Kidney tubule cell (primary cell): ENCODE measurements at places on chromosomes 13 and 19.

DNA sequence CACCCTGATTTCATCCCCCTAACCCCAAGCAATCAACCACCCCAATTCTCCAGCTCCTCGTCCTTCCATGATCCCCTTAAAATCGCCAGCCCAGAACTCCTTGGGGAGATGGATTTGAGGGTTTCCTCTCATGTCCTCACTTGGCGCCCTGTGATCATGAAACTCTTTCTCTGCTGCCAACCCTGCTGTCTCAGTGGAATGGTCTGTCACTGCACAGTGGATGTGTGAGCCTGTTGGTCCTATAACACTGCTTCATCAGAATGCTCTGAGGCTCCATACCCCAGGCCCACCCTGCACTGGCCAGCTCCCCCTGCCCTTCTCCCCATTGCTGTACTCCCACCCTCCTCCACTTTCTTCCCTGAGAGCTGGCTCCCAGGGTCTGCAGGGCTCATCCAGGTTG is 12.6 kb upstream of the ZNF792 start:
- no peak for DNase-seq

GRCh38 chr13:33606692-33607091 is 211.3 kb upstream of the RFC3 start:
- DNase-seq, result no peak

DNA sequence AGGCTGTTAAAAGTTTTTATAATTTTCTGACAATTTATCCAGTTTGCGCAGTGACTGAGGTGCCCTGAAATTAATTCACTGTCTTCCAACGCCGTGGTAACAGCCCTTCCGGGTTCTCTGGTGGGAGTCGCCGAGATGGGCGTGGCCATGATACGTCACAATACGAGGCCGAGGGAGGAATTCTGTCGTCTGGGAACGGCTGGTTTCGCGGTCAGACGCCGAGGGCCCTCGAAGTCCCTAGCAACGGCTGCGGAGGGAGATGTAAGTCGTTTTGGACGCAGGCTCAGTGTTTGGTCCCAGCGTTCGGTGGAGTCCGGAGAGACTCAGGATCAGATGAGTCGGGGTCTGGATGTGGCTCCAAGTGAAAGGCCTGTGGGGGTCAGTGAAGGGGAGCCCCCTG is 21.7 kb downstream of the ZNF613 start:
- DNase-seq, result no peak

DNA sequence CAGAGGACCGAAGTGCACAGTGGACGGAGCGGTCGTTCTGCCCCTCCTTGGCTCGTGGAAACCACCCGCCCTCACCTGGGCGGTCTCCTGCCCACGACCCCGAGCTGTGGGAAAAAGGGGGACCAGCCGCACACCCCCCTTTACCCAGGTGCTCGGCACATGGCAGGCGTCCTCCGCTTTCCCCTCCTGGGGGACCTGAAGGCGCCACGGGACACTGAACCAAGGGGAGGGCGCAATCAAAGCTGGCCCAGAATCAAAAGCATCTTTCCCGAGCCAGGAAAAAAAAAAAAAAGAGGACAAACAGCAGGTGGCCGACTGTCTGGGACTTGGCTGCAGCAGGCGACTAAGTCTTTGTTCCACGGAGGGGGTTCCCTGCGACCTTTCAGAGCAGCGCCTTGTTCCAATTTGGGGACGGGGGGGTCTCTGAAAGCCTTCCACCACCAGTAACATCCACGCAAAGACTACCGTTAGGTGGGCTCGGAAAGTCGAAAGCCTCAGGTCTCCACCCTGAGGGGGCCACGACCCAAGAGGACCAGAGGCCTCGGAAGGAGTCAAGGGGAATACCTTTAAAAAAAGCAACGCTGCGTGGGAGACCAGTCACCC is 1.1 kb downstream of the MBD3 start:
- DNase-seq, result peak; percentile 28

DNA sequence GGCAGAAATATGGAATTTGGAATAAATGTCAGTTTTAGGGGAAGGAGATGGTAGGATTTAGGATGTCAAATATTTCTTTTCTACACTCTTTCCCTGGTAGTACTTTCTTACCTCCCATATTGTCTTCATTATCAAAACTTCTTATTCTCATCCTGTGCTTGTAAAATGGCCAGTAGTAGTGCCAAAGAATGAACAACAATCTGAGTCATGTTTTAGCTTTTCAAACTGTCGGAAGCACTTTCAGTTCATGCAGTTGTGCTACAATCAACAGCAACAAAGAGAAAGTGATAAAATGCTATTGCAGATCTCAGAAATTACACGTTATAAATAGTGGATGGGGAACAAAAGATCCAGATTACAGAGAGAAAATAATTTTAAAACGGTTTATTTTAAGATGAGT is 193.7 kb upstream of the RXFP2 start:
- no peak for DNase-seq

- no peak for DNase-seq
Measured at GRCh38 chr13:53112522-53112921, 83.9 kb downstream of the OLFM4 start.

- DNase-seq, result no peak
Measured at GRCh38 chr13:33377411-33377810, 91.9 kb upstream of the STARD13 start.

DNA sequence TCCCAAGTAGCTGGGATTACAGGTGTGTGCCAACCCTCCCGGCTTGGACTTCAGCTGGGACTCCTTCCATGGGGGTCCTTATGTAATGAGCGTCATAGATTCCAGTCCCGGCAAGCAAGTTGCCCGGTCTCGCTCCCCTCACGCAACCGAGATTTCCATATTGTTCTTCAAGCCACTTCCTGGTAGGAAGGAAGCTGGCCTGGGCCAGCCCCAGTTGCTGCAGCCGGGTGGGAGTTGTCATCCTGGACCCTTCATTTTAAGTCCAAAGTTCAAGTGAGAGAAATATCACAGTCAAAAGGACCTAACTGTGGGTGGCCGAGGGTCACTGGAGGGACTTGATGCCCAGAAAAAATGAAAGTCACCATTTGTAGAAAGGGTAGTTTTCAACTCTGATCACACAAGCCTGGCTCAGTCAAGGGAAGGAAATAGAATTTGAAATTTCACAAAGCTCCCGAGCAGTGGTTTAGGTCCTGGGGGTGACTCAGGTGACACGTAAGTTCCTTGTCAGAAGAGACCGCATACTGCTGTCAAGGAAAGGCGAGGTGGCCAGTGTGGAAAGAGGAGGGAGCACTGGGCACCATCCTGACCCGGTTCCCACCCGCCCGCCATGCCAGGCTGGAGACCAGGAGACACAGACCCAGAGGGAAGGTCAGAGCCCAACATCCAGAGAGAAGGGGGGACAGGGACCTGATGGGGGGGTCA is 5.3 kb downstream of the FGF21 start:
- no peak for DNase-seq

GRCh38 chr19:3548606-3549005 is 8.8 kb downstream of the MFSD12 start:
- no peak for DNase-seq

- no peak for DNase-seq
Measured at GRCh38 chr13:20921572-20921971, 19.0 kb upstream of the XPO4 start.

DNA sequence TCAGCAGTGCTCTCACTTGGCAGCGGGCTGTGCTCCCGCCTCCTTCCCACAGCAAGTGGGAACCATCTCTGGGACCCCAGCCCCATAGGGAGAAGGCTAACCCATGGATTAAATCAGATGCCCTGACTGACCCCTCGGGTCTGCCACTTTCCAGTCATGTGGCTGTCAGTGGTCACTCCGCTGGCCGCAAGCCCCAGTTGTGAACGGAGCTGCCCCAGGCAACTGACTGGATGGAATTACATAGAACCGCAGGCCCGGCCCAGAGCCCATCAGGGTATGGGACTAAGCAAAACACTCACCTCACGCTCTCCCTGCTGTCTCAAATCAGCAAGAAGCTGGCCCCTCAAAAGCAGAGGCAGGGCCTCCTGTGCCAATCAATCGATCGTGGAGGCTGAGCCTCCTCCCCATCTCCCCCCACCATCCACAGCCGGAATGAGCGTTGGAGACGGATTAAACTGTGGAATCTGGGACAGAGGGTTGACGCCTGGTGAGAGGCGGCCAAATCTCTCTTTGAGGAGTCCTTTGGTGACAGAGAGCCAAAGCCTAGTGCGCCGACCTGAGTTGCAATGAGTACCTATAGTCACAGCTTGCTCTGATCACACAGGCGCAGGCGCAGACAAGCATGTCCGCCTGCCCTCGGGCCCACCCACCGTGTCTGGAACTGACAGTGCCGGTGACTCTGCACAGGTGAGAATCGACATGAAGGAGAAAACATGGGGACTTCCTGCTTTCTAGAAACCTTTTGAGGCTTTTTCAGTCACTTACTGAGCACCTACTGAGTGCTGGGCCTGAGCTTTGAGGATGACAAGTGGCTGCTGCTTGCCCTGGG is 38.7 kb downstream of the PBX4 start:
- DNase-seq, result no peak

DNA sequence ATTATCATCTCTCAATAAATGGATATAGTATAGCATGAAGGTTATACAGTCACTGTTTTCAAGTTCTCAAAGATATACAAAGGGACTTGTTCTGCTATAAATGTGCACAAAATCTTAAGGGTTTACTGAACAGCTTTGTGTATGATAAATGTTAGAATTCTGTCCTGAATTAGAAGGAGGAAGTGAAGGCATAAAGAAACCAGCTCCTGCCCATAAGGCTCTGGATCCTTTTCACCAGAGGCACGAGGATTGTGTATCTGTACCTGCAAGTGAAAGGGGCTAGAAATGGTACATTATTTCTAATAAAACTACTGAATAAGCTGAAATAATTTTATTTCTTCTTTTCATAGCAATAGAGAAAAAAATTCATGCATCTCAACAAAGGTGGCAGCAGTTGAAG is 32.4 kb downstream of the PHF11 start:
- no peak for DNase-seq

DNA sequence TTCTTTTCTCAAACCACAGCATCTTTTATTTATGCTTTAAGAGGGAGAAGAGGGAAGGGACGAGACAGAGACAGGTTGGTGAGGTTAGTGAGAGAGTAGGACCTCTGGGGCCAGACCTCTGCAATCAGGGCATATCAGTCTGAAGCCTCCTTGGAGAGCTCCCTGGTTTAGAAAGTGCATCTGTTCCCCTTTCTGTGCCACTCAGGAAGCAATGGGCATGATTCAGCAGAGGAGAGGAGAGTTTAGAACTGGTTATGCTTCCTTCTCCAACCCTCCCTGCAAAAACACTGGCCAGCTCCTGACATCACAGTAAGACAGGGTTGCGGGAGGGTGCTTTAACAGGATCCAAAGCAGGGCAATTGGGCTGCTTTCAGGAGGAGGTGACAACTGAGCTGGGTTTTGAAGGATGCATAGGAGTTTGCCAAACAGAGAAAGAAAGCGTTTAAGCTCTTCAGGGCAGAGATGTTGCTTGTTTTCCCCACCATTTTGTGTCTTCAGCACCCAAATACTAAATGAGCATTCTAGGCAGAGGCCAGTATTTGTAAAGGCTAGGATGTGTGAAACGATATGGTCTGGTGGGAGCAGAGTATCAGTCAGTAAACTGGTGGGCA is 33.1 kb downstream of the CERS4 start:
- no peak for DNase-seq

- no peak for DNase-seq
Measured at GRCh38 chr19:7159105-7159933, 89.8 kb downstream of the ZNF557 start.

DNA sequence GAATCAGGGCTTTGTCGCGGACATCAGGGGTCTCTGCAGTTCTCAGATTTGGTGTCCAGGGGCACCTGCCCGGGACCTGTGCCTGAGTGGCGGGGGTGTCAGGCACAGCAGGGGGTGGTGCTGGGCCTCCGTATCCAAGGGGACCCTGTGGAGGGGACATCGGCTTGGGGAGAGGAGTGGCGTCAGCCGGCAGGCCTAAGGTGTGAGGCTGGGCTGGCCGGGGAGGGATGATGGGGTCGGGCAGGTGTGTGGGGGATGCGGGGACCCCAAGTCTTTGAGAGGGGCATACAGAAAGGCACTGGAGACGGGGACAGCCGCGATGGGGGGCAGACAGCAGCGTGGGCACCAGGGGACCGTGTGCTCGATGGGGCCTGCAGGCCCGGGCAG is 2.5 kb downstream of the EFNA2 start:
- DNase-seq, result no peak

- DNase-seq, result no peak
Measured at GRCh38 chr13:98544104-98544710, 32.7 kb downstream of the STK24 start.

DNA sequence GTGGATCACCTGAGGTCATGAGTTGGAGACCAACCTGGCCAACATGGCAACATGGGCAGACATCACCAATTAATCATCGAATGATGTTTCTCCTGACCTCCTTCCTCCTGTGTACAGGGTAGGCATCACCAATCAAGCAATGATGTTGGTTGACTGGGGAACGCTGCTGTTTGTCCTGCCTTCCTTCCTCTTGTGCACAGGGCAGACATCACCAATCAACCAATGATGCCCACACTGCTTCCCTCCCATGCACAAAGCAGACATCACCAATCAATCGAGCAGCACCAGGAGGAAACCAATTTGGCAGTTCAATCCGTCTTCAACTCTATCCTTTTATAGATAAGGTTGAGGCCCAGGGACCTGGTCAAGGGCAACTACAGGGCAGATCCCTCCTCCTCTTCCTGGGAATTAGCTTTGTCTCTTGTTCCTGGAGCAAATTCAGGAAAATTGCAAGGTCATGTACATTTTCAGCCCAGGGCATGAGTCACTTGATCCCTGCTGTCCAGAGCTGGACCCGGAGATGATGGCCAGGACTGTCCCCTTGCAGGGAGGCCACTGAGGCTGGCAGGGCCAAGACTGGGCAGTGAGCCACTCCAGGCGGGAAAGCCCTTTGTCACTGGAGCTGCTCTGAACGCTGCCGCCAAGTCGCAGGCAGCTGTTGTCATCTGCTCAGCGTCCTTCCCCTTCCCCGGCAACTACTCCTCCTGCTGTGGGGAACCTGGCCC is 5.3 kb upstream of the CSNK1G2 start:
- peak; percentile 64 for DNase-seq

DNA sequence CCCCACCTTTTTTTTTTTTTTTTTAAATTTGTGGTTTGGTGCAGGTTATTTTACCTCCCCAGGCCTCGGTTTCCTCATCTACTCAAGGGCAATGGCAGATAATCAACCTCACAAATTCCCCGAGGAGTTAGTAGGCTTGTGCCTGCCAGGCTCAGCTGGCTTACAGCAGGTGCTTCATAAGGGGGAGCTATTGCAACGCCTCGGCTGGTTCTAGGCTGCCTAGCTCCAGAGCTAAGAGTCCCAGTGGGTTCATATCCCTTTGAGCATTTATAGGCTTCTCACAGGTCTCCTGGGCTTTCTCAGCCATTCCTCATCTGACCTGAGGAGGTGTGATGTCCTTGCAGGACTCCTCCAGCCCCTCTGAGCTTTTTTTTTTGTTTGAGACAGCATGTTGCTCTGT is 10.6 kb downstream of the BCKDHA start:
- DNase-seq, result no peak
